Lung (tissue), 17 donors: ENCODE measurements at places on chromosomes 16 and 17. TPM values are rescaled to one million over a fixed set of nuclear protein-coding genes. Genes with fewer than 3 reads are reported as not detected.

The TAC4 gene
- not detected for polyA plus RNA-seq

The PLXDC1 gene
- 1.7 TPM for polyA plus RNA-seq

The HLF gene
- polyA plus RNA-seq, result 3.2 TPM

The CES3 gene
- 0.96 TPM for polyA plus RNA-seq

The RNF167 gene
- polyA plus RNA-seq, result 86.7 TPM

The CD19 gene
- polyA plus RNA-seq, result 2.0 TPM

The ANKFY1 gene
- 19.4 TPM for polyA plus RNA-seq

The ACLY gene
- polyA plus RNA-seq, result 27.5 TPM

The CCL23 gene
- 34.4 TPM for polyA plus RNA-seq

The KRT16 gene
- 0.10 TPM for polyA plus RNA-seq

- no peak overlapping the region for H3K4me3 ChIP-seq
- H3K36me3 ChIP-seq, result peaks cover 2% of the 10 kb centered on the region
- peaks cover 9% of the 10 kb centered on the region for H3K4me1 ChIP-seq
- H3K27ac ChIP-seq, result no peak overlapping the region
- H3K27me3 ChIP-seq, result no peaks in the 10 kb centered on the region
- no peak for DNase-seq
These were observed 8.4 kb downstream of the SLC25A10 start for GRCh38 chr17:81720267-81721071.

DNA sequence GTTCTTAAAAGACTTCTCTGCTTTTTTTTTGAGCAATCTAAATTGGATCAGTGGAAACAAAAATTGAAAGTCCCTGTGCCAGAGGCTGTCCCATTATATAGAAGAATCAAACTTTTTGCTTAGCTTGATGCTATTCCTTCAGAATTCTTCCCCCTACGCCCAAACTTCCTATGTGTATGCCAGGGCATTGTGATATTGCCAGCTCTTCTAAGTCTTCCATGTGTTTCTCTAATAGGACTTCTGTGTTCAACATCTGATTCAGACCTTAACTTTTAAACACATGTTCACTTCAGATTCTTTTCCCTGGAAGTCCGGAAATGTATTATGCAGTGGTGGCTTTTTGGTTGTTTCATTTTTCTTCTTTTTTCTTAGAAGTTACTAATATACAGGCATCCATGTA, 18.7 kb downstream of the PTRH2 start:
- H3K27me3 ChIP-seq, result no peaks in the 10 kb centered on the region
- H3K36me3 ChIP-seq, result peaks cover 48% of the 10 kb centered on the region
- H3K27ac ChIP-seq, result no peak overlapping the region
- no peak for DNase-seq
- H3K4me3 ChIP-seq, result no peak overlapping the region

DNA sequence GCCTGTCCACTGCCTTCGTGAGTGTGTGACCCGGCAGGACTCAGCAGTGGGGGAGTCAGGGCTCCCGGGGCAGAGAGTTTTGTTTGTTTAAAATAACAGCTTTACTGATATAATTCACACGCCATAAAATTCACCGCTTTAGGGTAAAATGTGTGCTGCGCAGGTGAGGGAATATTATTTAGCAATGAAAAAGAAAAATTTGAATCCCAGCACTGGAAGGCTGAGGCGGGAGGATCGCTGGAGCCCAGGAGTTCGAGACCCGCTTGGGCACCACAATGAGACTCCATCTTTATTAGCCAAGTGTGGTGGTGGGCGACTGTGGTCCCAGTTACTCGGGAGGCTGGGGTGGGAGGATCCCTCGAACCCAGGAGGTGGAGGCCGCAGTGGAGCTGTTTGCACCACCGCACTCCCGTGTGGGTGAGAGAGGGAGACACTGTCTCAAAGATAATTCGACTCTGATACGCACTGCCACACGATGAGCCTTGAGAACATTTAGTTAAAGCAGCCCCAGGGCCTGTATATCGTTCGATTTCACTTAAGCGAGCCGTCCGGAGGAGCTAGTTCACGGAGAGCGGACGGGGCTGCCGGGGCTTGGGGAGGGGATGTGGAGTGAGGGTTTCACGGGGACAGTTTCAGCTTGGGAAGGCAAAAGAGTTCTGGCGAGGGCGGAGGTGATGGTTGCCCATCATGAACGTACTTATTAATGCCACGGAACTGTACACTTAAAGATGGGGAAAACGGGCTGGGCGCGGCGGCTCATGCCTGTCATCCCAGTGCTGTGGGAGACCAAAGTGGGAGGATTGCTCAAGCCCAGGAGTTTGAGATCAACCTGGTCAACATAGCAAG, 10.2 kb downstream of the TELO2 start:
- peaks cover 65% of the 10 kb centered on the region for H3K36me3 ChIP-seq
- no peak overlapping the region for H3K27ac ChIP-seq
- no peaks in the 10 kb centered on the region for H3K4me1 ChIP-seq
- no peaks in the 10 kb centered on the region for H3K27me3 ChIP-seq
- H3K4me3 ChIP-seq, result no peak overlapping the region
- DNase-seq, result no peak

- H3K4me1 ChIP-seq, result peaks cover 3% of the 10 kb centered on the region
- no peak for DNase-seq
- no peak overlapping the region for H3K4me3 ChIP-seq
- no peaks in the 10 kb centered on the region for H3K27me3 ChIP-seq
- H3K36me3 ChIP-seq, result peaks cover 70% of the 10 kb centered on the region
These were observed 34.9 kb downstream of the ARHGAP27 start for GRCh38 chr17:45397796-45398195.

- H3K27ac ChIP-seq, result peak overlapping the region; percentile 89
- peaks cover 35% of the 10 kb centered on the region for H3K36me3 ChIP-seq
- H3K4me3 ChIP-seq, result peak overlapping the region; percentile 20
- H3K4me1 ChIP-seq, result no peaks in the 10 kb centered on the region
These were observed 651 bp upstream of the EIF1 start for GRCh38 chr17:41687828-41688640.

DNA sequence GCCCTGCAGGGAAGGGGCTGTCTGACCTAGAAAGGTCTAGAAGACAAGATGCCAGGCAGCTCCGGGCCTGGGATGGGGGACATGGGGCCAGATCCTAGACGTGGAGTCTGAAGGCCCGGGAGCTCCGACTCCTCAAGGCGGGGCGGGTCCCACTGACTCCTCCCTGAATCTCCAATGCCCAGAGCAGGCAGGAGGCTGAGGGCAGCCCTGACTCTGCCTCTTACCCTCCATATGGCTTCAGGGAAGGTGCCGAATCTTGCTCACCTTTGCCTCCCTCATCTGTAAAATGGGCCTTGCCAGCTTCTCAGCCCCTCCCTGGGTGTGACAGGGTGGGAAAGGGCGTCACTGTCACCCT, 14.8 kb downstream of the VASN start:
- no peaks in the 10 kb centered on the region for H3K36me3 ChIP-seq
- DNase-seq, result no peak
- H3K4me1 ChIP-seq, result peaks cover 5% of the 10 kb centered on the region
- no peak overlapping the region for H3K4me3 ChIP-seq
- H3K27ac ChIP-seq, result no peak overlapping the region

GRCh38 chr17:53490447-53490968, 332.2 kb upstream of the KIF2B start:
- H3K4me3 ChIP-seq, result no peak overlapping the region
- H3K36me3 ChIP-seq, result no peaks in the 10 kb centered on the region
- H3K4me1 ChIP-seq, result no peaks in the 10 kb centered on the region

- H3K27ac ChIP-seq, result no peak overlapping the region
- H3K4me3 ChIP-seq, result no peak overlapping the region
- H3K36me3 ChIP-seq, result peaks cover 48% of the 10 kb centered on the region
- H3K4me1 ChIP-seq, result no peaks in the 10 kb centered on the region
- no peak for DNase-seq
These were observed 13.3 kb upstream of the EVPL start for GRCh38 chr17:76040376-76040775.

DNA sequence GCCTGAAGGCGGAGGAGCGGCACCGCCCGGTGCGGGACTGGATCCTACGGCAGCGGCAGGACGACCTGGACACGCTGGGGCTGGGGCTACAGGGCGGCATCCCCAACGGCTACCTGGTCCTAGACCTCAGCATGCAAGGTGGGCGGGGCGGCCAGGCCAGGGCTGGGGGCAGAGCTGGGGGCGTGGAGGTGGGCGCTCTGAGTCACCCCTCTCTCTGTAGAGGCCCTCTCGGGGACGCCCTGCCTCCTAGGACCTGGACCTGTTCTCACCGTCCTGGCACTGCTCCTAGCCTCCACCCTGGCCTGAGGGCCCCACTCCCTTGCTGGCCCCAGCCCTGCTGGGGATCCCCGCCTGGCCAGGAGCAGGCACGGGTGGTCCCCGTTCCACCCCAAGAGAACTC, 7.9 kb downstream of the MSLN start:
- no peaks in the 10 kb centered on the region for H3K36me3 ChIP-seq
- no peak for DNase-seq
- no peaks in the 10 kb centered on the region for H3K4me1 ChIP-seq

- H3K4me3 ChIP-seq, result no peak overlapping the region
- no peak overlapping the region for H3K27ac ChIP-seq
- no peak for DNase-seq
These were observed 5.9 kb upstream of the DNASE1L2 start for GRCh38 chr16:2230376-2230775.

DNA sequence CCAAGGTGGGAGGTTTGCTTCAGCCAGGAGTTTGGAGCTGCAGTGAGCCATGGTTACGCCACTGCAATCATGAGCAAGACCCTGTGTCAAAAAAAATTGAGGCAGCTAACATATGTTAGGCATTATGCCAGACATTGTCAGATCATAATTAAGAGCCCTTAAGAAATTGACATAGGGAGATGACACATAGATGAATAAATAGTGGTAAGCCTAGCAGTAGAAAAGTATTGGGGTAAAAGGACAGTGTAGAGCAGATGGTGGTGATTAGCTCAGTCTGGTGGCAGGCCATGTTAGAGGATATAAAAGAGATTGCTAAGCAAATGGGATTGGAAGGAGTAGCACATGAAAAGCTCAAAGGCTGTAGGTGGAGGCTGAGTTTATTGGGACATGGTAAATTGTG, 22.6 kb downstream of the SRCAP start:
- peaks cover 45% of the 10 kb centered on the region for H3K36me3 ChIP-seq
- H3K27me3 ChIP-seq, result no peaks in the 10 kb centered on the region
- DNase-seq, result no peak
- H3K27ac ChIP-seq, result no peak overlapping the region
- no peaks in the 10 kb centered on the region for H3K4me1 ChIP-seq

DNA sequence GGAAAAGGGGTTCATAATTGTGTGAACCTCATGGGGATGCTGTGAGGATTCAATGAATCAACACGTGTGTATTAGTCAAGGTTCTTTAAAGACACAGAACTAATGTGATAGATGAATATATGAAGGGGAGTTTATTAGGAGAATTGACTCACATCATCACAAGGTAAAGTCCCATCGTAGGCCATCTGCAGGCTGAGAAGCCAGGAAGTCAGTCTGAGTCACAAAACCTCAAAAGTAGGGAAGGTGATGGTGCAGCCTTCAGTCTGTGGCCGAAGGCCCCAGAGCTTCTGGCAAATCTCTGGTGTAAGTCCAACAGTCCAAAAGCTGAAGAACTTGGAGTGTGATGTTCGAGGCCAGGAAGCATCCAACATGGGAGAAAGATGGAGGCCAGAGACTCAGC, 413.4 kb downstream of the CDH13 start:
- H3K4me1 ChIP-seq, result no peaks in the 10 kb centered on the region
- H3K36me3 ChIP-seq, result no peaks in the 10 kb centered on the region
- no peak overlapping the region for H3K27ac ChIP-seq
- no peak for DNase-seq
- H3K27me3 ChIP-seq, result no peaks in the 10 kb centered on the region
- no peak overlapping the region for H3K4me3 ChIP-seq

DNA sequence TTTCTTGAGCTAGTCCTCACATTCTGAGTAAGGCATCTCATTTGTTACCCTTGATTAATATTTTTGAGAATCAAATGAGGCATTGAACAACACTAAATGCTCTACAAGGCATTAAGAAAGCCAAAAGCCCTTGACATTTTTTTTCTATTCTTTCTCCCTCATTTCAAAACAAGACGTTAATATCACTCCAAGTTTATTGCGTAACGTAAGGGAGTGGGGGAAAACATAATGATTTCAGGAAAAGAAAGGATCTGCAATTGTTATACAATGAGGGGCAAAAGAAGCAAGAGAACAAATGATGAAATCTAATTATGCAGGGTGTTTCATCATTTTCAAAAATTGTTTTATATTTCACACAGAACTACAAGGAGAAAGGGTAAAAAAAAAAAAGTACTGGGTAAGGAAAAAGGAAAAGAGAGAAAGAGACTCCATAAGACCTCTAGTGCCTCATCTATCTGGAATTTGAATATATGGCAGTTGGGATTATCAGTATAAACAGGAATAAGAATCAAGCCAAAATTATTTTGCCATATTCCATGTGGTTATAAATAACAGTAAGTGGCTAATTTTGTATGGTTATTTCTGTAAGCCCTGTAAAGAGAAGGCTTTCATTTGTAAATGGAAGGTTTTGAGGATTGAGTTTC, 163.0 kb downstream of the ABCA8 start:
- no peaks in the 10 kb centered on the region for H3K27me3 ChIP-seq
- H3K4me3 ChIP-seq, result no peak overlapping the region
- no peak overlapping the region for H3K27ac ChIP-seq
- no peaks in the 10 kb centered on the region for H3K36me3 ChIP-seq
- peak; percentile 92 for DNase-seq
- no peaks in the 10 kb centered on the region for H3K4me1 ChIP-seq

DNA sequence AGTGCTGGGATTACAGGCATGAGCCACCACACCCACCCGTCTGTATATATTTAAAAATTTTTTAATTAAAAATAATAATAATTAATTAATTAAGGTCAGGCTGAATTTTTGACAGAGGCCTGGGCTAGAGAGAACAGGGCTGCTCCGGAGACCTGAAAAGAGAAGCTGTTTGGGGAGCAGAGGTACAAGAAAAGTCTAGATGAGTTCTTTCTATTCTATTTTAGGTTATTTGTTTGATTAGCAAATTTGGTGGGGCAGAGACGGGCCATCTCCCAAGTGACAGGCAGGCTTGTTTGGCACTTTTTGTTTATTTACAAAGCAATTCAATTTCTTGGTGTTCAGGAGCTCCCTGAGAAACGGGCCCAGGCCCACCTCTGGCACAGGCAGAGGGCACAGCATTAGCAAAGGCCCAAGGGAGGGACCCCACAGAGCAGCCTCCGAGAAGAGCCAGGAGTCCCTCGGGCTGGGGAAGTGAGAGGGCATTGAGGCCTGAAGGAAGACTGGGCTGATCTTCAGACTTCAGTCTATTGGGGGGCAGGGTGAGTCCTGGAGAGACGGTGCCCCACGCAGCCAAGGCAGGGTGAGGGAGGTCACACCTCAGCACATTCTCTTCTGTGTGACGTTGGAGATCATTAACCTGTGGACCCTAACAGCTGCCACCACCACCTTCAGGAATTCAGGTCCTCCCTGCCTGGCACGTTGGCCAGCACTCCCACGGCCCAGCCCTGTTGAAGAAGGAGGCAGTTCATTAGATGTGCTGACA, 10.8 kb upstream of the RIPOR1 start:
- no peak overlapping the region for H3K4me3 ChIP-seq
- no peak for DNase-seq

- no peaks in the 10 kb centered on the region for H3K4me1 ChIP-seq
- no peaks in the 10 kb centered on the region for H3K36me3 ChIP-seq
- DNase-seq, result no peak
- no peak overlapping the region for H3K4me3 ChIP-seq
- H3K27me3 ChIP-seq, result no peaks in the 10 kb centered on the region
These were observed 46.2 kb upstream of the CRYM start for GRCh38 chr16:21324267-21324666.
